ENCODE measurements at places on chromosomes 7 and 10. TPM values are rescaled to one million over a fixed set of nuclear protein-coding genes. Genes with fewer than 3 reads are reported as not detected.

- DNase-seq: no peak
Observed at GRCh38 chr7:16648551-16648950, 2.6 kb downstream of the BZW2 start.

DNA sequence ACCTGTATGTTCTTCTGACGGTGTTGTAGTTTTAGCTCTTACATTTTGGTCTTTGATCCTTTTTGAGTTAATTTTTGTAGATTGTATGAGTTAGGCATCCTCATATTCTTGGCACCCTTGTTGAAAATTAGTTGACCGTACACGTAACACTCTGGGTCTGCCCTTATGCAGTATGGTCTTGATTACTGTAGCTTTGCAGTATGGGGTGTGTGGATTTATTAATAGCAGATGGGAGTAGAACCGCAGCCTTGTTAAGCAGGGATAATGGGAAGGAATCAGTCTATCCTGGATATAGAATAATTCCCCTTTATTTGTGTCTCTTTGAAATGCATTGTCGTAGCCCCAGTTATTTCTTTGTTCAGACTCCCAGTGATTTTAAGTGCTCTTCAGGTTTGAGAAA lies 95.5 kb downstream of the UBE3C start:
- DNase-seq: no peak

The ASB10 gene
- total RNA-seq: 35.4 TPM

The GPR26 gene
- total RNA-seq: not detected

The SEMA3C gene
- total RNA-seq: 66.5 TPM
